ENCODE measurements at places on chromosomes 11 and 22.

DNA sequence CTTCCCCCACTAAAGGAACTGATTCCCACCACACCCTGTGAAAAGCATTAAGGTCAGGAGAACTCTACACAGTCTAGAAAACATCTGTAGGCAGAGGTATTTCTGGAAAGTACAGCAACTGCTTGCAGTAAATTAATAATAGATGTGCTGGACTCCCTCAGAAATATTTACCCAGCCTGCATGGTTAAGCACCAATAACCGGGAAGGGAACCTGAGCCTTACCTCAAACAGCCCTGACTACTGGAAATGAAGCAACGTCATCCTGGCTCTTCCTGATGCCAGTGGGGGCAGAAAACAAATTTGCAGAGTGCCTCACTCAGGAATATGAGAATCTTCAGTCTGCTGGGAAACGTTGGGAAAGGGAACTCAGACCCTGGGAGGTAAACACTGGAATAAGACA is 318.1 kb downstream of the TENM4 start:
- no peak for DNase-seq

DNA sequence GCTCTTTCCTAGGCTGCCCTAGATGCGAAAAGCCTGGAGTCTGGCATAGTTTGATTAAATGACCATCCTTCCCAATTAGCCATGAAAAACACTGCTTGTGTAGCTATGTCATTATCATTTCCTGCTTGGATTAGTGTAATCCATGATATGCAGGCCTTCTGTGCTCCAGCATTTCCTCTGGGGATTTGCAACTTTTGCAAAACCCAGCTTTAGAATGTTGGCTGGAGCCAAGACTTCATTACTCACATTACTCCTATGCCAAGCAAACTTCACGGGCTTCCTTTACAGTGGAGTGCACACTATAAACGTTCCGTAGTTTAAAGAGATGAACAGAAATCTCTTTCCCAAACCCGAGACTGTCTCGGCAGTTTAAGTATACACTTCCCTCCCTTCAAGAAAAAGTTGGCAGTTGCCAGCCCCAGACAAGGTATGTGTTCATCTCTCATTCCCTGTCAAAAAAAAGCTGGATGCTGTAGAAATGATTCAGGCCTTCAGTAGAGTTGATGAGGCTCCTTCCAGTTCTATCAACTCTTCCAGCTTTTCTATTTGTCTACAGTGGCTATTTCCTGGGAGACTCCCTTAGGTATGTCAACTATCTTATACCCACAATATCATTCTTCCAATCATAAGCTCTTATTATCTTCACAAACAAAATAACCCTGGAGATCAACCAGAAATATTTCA is 180.0 kb downstream of the MAML2 start:
- no peak for DNase-seq

GRCh38 chr11:4960877-4961276 is 5.4 kb upstream of the OR51A2 start:
- no peak for DNase-seq

GRCh38 chr22:44664149-44664548 is 37.9 kb upstream of the PRR5 start:
- DNase-seq, result no peak
